ENCODE measurements at places on chromosomes 6 and 20. TPM values are rescaled to one million over a fixed set of nuclear protein-coding genes. Genes with fewer than 3 reads are reported as not detected.
A peak's percentile ranks its signal among the peaks of the same experiment; 100 is the strongest.

- H3K4me3 ChIP-seq = no peak overlapping the region
- H3K27me3 ChIP-seq = no peaks in the 10 kb centered on the region
- DNase-seq = no peak
- H3K36me3 ChIP-seq = no peaks in the 10 kb centered on the region
Measured at GRCh38 chr6:357791-358341, 33.7 kb upstream of the IRF4 start.

GRCh38 chr6:126268092-126268491, 71.8 kb upstream of the CENPW start:
- no peak for DNase-seq
- H3K36me3 ChIP-seq = no peaks in the 10 kb centered on the region
- H3K27me3 ChIP-seq = no peaks in the 10 kb centered on the region
- no peak overlapping the region for H3K4me3 ChIP-seq

GRCh38 chr6:169963581-169964297, 212.3 kb downstream of the ERMARD start:
- H3K36me3 ChIP-seq = no peaks in the 10 kb centered on the region
- no peak overlapping the region for H3K27ac ChIP-seq
- no peaks in the 10 kb centered on the region for H3K4me1 ChIP-seq
- no peak for DNase-seq
- H3K27me3 ChIP-seq = peaks cover 3% of the 10 kb centered on the region
- H3K4me3 ChIP-seq = no peak overlapping the region

GRCh38 chr6:14626556-14626955, 509.0 kb downstream of the CD83 start:
- H3K4me1 ChIP-seq = no peaks in the 10 kb centered on the region
- H3K36me3 ChIP-seq = no peaks in the 10 kb centered on the region
- DNase-seq = no peak
- no peaks in the 10 kb centered on the region for H3K27me3 ChIP-seq

DNA sequence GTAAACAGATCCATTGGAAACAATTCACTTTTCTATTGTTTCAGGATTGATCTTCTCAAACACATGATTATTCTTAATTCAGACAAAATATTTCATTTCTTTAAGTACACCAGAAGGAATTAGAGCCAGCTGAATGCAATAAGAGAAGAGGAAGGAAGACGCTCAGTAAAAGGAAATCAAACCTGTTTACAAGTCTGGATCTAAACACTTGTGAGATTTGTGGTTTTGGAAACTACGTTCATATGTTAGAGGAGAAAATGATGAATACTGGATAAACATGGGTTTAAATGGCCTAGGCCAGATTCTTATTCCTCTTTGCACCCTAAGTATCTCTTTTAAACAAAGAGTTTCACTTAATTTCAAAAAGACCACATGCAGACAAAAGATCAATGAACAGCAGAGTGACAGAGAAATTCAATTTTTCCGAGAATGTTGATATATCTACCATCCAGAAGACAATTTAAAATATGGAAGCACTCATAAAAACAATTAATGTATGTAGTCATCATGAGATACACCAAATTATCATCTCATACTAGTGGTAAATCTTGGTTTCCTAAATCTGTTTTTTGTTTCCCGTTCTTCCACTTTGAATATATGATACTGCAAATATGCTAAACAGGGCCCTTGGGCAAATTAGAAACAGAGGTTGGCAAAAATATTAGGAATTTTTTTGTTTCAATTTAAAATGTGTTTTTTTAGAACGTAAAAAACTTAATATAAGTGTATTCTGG, 703.5 kb upstream of the CITED2 start:
- H3K36me3 ChIP-seq = no peaks in the 10 kb centered on the region
- no peaks in the 10 kb centered on the region for H3K4me1 ChIP-seq
- H3K4me3 ChIP-seq = no peak overlapping the region
- no peaks in the 10 kb centered on the region for H3K27me3 ChIP-seq
- H3K27ac ChIP-seq = no peak overlapping the region

The WFDC2 gene
- not detected for total RNA-seq

DNA sequence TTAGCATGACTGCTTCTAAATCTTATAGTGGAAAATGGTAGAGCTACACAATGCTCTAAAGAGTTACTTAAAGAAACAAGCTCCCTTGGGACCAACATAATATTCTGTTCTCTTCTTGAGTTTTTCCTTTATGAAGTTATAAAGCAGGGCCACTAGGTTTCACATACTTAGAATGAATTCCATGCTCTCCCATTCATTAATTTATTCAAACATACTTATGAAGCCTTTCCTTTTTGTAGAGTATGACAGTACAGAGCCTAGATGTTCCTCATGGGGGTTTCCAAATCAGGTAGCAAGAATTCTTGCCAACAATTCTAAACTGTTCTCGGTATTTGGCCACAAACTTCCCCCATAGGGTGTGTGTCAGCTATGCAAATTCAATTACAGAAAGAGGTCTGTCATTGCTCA, 20.6 kb upstream of the FABP7 start:
- no peaks in the 10 kb centered on the region for H3K27me3 ChIP-seq
- no peak for DNase-seq
- no peak overlapping the region for H3K4me3 ChIP-seq
- H3K27ac ChIP-seq = no peak overlapping the region
- H3K4me1 ChIP-seq = no peaks in the 10 kb centered on the region

DNA sequence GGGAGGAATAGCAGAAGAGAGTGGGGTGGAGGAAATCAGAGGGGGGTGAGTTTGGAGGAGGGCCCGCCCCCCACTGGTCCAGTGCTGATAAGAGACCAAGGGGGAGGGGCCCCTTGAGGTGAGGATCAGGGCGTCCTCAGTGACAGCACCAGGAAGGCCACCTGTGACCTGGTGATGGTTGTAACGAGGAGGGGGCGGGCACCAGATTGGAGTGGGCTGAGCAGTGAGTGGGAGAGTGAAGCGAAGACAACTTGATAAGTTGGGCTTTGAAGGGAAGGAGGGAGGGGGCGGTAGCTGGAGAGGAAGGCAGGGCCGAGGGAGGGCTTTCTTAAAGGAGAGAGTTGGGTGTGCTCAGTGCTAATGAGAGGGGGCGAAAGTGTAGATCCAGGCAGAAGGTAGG, 30.7 kb downstream of the CDH22 start:
- no peak overlapping the region for H3K27ac ChIP-seq
- no peaks in the 10 kb centered on the region for H3K4me1 ChIP-seq
- DNase-seq = no peak
- no peak overlapping the region for H3K4me3 ChIP-seq

DNA sequence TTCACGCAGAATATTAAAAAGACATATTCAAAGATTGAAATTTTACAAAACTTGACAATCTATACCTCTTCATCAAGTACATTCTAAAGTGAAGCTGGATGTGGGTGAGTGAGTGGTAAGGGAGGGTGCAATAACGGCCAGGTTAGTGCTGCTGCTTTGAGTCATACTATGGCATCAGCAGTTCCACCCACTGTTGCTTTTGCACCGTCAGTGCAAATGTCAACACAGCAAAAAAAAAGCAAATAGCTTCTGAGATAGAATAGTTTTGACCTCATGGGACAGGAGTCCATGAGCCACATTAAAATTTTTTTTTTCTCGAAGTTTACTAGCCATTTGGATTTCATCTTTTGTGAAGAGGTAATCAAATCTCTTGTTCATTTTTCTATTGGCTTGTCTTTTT, 31.8 kb downstream of the PSMF1 start:
- no peak for DNase-seq
- H3K36me3 ChIP-seq = peaks cover 67% of the 10 kb centered on the region
- H3K4me1 ChIP-seq = no peaks in the 10 kb centered on the region
- no peaks in the 10 kb centered on the region for H3K27me3 ChIP-seq
- no peak overlapping the region for H3K4me3 ChIP-seq
- H3K27ac ChIP-seq = no peak overlapping the region

DNA sequence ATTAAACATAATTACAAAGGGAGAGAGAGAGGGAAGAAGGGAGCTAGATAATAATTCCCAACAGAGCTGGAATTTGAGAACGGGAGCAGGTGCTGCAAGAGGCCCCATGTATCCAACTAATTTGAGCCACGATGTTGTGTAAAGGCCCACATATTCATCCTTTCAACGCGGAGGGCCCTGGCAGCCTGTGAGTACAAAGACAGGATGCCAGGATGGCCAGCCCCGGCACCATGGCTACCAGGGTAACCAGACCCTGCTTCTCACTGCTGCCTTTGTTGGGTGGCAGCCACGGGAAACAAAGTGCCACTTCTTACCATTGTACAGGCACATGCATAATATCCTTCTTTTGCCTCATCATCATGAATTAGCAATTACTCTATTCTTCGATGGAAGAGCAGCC, 492.0 kb upstream of the NRSN1 start:
- no peaks in the 10 kb centered on the region for H3K4me1 ChIP-seq
- no peak overlapping the region for H3K4me3 ChIP-seq
- H3K27ac ChIP-seq = no peak overlapping the region

- no peak for DNase-seq
- H3K27ac ChIP-seq = no peak overlapping the region
- H3K27me3 ChIP-seq = no peaks in the 10 kb centered on the region
- no peaks in the 10 kb centered on the region for H3K36me3 ChIP-seq
Measured at GRCh38 chr6:68087399-68088133, 547.5 kb upstream of the ADGRB3 start.

GRCh38 chr6:14280766-14281293, 163.3 kb downstream of the CD83 start:
- H3K4me1 ChIP-seq = peaks cover 28% of the 10 kb centered on the region
- H3K4me3 ChIP-seq = no peak overlapping the region
- DNase-seq = no peak
- H3K27ac ChIP-seq = no peak overlapping the region

DNA sequence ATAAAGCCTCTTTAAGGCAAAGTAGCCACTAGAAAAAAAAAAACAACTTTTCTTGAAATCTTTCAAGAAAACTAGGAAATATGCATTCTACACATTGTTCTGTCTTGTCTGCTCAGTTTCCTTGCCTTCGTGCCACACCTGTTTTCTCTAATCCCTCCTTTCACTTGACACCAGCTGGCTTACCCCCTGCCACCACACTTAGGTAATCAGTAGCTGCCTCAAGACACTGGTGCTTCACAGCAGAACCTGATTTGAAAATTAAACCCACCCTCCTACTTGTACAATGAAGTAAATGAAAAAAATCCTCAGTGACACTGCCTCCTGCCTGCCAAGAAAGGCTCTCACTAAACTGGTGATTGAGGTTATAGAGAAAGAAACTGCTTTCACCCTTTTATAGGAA, 45.8 kb upstream of the SCML4 start:
- H3K27ac ChIP-seq = no peak overlapping the region
- peaks cover 29% of the 10 kb centered on the region for H3K36me3 ChIP-seq
- no peak for DNase-seq
- H3K4me1 ChIP-seq = no peaks in the 10 kb centered on the region
- no peak overlapping the region for H3K4me3 ChIP-seq

- no peak overlapping the region for H3K4me3 ChIP-seq
- DNase-seq = no peak
- H3K27me3 ChIP-seq = no peaks in the 10 kb centered on the region
- no peaks in the 10 kb centered on the region for H3K36me3 ChIP-seq
Measured at GRCh38 chr6:165487347-165487746, 175.7 kb downstream of the PDE10A start.

DNA sequence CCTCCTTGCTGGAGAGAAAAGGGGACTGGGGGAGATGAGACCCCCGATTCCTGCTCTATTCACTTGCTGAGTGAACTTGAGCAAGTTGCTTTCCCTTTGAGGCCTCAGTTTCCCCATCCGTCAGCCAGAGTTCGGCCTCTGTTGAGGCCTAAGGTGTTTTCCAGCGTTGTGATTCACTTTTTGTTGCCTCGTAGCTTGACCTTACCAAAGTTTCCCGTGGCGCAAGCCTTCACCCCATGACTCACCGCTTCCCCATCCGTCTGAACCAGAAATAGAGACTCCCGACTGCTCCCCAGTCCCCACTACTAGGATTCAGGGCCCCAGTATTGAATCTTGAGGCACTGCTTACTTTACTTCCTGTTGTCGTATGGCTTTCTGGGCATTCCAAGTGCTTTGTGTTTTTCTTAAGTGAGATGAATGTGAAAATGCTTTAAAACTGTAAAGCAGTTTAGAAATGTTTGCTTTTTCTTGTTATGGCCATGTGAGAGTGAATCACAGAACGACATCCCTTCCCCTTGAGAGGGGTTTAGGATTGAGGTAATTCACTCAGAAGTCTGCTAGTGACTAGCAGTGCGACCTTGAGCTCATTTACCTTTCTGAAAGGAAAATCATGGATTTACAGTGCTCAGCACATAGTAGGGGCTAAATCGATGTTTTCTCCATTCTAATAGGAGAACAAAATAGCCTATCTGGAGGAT, 1.2 kb downstream of the CHMP4B start:
- H3K27ac ChIP-seq = peak overlapping the region; percentile 64
- no peaks in the 10 kb centered on the region for H3K27me3 ChIP-seq
- H3K4me1 ChIP-seq = peaks cover 42% of the 10 kb centered on the region
- H3K36me3 ChIP-seq = peaks cover 3% of the 10 kb centered on the region
- peak; percentile 13 for DNase-seq

The ATAT1 gene
- 7.2 TPM for total RNA-seq

The LY6G6C gene
- total RNA-seq = not detected

The EDN1 gene
- total RNA-seq = 1.1 TPM

GRCh38 chr6:148518511-148519156, 176.0 kb downstream of the SASH1 start:
- H3K4me3 ChIP-seq = no peak overlapping the region
- no peaks in the 10 kb centered on the region for H3K27me3 ChIP-seq
- H3K4me1 ChIP-seq = no peaks in the 10 kb centered on the region
- no peaks in the 10 kb centered on the region for H3K36me3 ChIP-seq
- DNase-seq = no peak
- H3K27ac ChIP-seq = no peak overlapping the region

- H3K4me1 ChIP-seq = no peaks in the 10 kb centered on the region
- H3K27ac ChIP-seq = no peak overlapping the region
- H3K27me3 ChIP-seq = no peaks in the 10 kb centered on the region
- DNase-seq = no peak
- H3K4me3 ChIP-seq = no peak overlapping the region
- no peaks in the 10 kb centered on the region for H3K36me3 ChIP-seq
Measured at GRCh38 chr6:34568341-34569201, 12.4 kb upstream of the SPDEF start.

DNA sequence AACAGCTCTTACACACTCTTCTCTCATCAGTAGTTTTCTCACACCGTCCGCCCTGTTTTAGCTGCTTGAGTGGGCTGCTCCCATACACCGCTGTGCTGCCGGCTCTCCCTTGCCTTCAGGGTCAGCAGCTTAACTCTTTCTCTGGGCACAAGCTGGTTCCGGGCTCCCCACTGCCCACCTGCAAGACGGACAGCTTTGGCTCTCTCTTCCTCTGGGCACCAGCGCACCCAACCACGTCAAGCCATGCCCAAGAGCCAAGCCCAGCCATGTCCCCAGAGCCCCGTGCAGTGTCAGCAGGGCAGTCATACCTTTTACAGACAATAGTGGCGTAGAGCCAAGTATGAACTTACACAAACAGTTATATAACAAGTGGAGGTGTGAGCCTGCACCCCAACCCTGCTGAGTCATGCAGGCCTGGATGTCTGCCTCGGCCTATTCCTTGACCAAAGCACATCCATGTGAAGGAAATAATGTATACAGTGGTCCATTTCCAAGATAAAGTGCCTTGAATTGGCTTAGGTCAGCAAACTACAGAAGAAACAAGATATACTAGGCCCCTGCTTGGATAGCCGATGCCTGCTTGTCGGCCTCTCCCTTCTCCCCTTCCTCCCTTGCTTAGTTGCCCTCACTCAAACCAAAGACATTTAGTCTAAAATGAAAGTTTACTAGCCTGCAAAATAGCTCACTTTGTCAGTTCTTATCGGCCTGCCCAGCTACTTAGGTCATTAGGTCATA, 89.3 kb downstream of the JPH2 start:
- no peaks in the 10 kb centered on the region for H3K4me1 ChIP-seq
- no peak for DNase-seq
